Hindlimb muscle (tissue), 1 donor: ENCODE measurements at places on chromosomes 2 and 18.

GRCh38 chr2:166632616-166633015 lies 138.6 kb upstream of the SCN7A start:
- DNase-seq = no peak

DNA sequence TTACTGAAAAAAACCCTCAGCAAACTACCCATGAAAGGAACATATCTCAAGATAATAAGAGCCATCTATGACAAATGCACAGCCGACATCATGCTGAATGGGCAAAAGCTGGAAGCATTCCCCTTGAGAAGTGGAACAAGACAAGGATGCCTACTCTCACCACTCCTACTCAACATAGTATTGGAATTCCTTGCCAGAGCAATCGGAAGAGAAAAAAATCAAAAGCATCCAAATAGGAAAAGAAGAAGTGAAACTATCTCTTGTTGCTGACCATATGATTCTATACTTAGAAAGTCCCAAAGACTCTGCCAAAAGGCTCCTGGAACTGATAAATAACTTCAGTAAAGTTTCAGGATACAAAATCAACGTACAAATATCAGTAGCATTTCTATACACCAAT lies 40.6 kb upstream of the MSTN start:
- no peak for DNase-seq

DNA sequence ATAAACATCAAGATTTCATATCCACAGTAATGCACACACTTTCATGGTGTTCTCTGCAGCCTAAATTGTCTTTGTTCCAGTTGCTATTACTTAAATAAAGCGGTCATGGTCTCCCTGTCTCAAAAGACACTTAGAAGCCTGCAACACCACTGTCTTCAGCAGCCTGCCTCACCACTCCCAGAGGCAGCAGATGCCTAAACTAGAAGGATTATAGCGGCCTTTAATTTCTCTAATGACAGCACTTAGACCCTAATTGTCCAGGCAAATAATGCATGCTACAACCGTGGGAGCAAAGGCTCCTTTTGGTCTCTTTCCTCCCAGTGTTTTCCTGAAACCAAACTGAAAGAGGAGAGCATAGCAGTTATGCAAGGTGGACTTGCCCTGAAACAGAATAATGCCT lies 248.8 kb upstream of the SLC39A10 start:
- DNase-seq = no peak

- DNase-seq = no peak
Observed at GRCh38 chr18:37598966-37599896, 33.6 kb upstream of the CELF4 start.

- peak; percentile 88 for DNase-seq
Observed at GRCh38 chr2:120736624-120737339, 1.1 kb downstream of the GLI2 start.

GRCh38 chr2:238638982-238639628 lies 208.8 kb upstream of the TWIST2 start:
- no peak for DNase-seq

DNA sequence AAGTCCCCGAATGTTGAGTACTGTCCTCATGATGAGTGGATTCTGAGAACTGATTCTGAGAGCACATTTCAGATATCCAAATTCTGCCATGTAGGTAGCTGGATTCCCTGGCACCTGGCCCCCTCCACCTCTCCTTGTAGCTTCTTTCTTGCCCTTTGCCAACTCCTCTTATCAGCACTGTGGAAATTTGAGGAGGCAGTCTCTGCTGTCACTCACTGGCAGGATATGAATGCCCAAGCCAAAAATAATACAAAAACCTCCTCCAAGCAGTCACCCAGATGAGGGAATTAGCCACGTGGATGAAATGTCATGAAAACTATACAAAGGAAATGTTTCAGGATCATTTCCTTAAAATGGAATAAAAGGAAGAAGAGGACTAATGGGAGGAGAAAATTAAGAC lies 276.8 kb downstream of the SETBP1 start:
- no peak for DNase-seq

- DNase-seq = no peak
Observed at GRCh38 chr18:79956276-79956675, 4.8 kb upstream of the SLC66A2 start.

DNA sequence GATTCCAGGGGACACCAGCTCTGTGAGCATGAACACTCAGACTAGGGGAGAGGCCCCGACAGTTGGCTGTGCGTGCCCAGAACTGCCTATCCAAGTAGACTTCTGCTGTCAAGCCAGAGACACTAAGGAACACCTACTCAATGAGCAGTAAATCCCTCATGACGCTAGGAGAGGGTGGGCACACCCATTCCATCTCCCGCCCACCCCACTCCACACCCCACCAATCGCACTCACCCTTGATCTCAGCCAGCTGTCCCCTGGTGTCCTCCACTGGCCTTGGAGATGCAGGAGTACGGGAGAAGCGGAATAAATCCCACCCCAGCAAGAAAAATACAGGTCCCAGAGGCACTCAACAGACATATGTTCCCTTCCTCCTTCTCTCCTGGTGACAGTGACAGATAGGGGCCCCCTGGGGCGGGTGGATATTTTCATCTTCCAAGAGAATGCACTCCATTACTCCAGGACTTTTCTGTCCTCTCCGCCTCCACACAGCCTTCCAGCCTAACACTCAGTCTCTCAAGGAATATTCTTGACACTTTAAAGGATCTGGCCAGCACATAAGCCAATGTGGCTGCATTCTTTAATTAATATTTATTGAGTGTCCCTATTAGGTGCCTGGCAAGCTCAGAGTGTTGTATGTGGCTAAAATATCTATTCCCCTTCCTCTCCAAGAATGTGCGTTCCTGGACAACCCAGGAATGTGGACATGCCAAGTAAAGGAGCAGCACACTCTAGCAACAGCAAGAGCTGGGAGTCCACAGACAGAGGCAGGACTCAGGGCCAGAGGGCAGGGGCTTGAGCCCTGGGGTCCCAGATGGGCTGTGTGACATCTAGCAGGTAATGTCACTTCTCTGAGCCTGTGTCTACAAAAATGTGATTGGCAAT lies 13.1 kb upstream of the SMAD7 start:
- DNase-seq = no peak

DNA sequence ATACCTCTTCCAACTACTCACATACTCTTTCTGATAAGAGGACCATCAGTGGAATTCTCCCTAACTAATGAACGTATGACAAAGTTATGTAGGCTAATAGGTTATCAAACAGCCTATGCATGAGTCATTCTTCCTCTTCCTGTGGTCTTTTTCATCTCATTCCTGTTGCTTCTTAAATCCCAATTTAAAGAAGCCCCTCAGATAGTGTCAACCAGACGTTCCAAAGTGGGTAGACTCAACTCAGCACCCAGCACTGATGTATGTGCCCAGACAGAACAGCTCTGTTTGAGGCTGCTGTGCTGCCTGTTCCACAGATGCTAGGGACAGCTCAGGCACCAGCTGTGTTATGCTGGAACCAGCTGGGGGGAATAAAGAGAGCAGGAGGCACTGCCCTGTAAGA lies 52.6 kb downstream of the CXCR4 start:
- DNase-seq = no peak

GRCh38 chr18:37420315-37420880 lies 145.2 kb downstream of the CELF4 start:
- no peak for DNase-seq

- no peak for DNase-seq
Observed at GRCh38 chr2:174600349-174600748, 2.7 kb upstream of the WIPF1 start.

GRCh38 chr18:25614168-25614567 lies 262.2 kb upstream of the ZNF521 start:
- DNase-seq = no peak

DNA sequence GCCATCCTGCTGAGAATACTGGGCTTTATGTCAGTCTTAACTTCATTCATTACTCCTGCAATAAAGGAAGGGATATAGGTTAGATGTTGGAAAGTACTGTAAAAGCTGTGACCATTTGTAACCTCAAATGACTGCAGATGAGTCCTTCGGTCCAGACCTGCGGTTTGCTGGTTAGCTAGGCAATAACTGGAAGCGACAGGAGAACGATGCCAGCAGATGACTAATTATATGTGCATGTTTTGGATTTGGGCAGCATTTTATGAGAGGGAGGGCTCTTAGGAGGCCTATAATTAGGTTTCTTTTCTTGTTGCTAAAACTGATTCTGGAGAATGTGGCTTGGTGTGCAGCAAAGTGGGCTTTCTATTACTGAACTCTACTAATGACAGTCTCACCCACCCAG lies 205.6 kb downstream of the TMEM182 start:
- DNase-seq = no peak

DNA sequence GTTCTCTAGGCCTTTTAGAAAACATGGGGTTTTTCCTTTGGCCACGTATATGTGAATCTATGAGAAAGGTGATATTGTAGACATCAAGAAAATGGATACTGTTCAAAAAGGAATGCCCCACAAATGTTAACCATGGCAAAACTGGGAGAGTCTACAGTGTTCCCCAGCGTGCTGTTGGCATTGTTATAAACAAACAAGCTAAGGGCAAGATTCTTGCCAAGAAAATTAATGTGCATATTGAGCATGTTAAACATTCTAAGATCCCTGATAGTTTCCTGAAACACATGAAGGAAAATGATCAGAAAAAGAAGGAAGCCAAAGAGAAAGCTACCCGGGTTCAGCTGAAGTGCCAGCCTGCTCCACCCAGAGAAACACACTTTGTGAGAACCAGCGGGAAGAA lies 64.9 kb downstream of the CYBRD1 start:
- DNase-seq = no peak

DNA sequence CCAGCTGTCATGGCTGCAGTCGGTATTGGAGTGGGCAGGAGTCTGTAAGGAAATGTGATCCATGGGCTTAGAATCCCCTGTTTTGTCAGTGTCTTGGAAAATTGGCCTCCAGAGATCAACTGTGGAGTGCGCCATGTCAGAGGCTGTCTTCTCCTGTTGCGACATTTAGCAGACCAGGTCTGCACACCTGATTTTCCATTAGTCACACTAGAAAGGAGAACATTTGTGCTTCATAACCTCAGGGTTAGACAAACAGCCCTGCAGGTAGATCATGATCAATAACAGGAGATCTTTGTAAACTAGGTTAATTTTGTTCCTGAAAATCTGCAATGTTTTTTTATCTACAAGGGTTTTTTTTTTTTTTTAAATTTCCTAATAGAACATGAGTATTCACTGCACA lies 28.0 kb downstream of the LDLRAD4 start:
- no peak for DNase-seq

DNA sequence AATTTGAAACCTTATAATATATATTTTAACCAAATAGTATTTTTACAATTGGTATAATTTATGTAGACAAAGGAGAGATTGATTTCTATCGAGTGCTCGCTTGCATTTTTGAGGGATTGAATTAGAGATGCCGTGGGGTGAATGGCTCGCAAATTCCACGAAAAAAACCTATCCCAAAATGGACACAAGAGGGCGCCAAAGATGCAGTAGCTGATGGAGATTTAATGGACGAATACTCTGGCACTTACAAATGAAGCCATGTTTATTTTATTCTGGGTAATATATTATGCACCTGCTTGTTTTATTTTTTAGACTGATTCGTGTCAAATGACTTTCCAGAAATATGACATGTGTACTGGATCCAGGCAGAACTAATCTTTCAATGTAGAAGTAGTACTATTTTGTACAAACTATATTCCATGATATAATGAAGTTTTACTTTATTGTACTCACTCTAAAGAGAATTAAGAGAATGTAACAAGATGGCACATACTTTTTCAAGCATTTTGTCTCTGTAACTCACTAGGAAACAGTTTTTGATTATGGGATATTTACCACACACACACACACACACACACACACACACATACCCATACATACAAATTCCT lies 505.4 kb downstream of the PLCL1 start:
- peak; percentile 47 for DNase-seq

DNA sequence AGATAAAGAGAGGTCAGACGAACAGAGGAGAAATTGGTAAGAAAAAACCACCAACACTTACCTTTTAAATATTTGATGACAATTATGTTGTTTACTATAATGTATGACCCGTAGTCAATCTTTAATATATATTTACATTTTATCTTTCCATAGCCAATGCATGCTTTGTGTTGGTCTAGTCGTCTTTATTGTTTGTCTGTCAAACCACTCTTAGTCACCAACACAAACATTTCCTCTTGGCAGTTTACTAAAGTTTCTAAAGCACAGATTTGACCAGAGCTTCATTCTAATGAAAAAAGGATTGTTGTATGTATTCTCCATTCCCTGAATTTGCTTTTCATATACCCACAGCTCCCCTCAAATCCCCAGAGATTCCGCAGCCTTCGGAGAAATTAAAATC lies 784.7 kb upstream of the PIK3C3 start:
- DNase-seq = no peak

DNA sequence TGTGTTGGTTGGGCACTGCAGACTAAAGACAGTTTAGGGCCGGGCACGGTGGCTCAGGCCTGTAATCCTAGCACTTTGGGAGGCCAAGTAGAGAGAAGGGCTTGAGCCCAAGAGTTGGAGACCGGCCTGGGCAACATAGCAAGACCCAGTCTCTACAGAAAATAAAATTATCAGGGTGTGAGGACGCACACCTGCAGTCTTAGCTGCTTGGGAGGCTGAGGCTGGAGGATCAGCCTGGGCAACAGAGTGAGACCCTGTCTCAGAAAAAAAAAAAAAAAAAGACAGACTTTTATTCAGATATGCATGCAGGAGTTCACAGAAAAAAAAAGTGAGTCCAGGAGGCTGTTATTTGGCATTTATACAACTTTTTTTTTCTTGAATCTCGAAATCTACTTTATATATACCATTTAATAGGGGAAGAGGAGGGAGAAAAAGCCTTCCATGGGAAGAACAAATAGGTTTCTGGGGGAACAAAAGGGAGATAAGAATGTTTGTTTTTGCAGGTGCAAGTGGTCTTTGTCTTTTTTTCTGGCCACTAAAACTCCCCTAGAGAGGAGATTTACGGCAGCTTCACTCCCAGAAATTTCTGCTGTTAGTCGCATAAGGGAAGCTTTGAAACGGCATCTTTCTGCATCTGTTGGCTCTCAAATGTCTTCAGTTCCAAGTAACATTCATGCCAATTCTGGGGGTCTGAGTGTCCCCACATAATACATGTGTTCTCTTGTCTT lies 4.1 kb upstream of the MSH6 start:
- no peak for DNase-seq

DNA sequence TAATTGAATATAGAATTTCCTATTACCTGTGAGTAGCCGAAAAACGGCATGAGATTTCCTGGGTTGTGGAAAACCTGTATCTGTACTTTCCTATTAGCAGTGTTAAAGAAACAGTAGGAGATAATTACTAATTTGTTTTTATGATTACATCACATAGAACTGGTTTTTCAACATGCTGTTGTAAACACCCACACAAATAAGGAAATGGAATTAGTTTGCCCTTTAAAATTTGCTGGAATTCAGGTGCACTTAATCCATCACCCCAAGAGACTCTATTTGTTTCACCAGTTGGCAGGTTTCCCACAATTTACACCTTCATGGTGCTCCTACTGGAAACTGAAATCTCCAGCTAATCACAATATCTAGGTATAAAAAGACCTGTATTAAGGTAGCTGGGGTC lies 274.1 kb upstream of the SLC8A1 start:
- no peak for DNase-seq

GRCh38 chr2:20203521-20204225 lies 21.3 kb downstream of the SDC1 start:
- DNase-seq = no peak

DNA sequence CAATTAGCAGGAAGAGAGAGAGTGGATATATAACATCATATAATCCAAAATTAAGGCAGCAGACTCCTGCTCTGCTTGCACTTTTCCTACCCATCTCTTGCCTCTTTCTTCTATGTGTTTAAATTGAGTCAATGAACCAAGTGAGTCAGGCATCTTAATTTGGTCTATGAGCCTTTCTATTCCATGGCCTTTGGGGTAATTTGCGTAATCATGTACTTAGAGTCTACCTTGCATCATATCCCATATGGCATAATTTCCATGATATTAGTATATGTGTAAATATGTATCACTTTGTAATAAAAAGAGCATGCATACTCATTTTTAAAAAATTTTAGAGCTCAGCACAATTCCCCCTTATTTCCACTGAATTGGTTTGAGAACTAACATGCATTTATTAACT lies 555.2 kb downstream of the STK39 start:
- no peak for DNase-seq
